ENCODE measurements at places on chromosomes 5 and 9.

DNA sequence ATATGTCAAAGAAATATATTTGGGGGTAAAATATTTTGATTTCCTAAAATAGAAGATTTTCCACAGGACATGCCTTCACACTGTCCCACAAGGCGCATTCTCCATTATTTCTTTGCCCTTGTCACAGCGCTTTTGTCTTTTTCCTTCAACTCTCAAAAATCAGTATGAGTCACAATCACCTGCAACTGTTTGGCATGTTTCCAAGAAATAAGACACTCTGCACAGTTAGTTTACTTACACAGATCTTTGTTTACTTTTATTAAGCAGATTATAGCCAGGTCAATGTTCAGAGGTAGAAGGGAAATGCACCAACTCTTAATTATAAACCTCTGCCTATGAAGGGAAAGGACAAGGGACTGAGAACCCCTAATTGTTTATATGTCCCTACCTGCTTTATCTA, 9.5 kb downstream of the CEMIP2 start:
- DNase-seq, result peak; percentile 64

GRCh38 chr5:7980881-7981280, 111.9 kb downstream of the MTRR start:
- no peak for DNase-seq

- no peak for DNase-seq
Observed at GRCh38 chr5:56517011-56517416, 283.9 kb upstream of the ANKRD55 start.

- DNase-seq, result no peak
Observed at GRCh38 chr5:172641359-172642050, 442 bp downstream of the NEURL1B start.

- DNase-seq, result no peak
Observed at GRCh38 chr9:133207540-133208170, 1.4 kb downstream of the OBP2B start.

GRCh38 chr5:151254556-151254955, 1.6 kb downstream of the GM2A start:
- DNase-seq, result no peak

GRCh38 chr9:2634153-2634552, 12.6 kb downstream of the VLDLR start:
- DNase-seq, result no peak

DNA sequence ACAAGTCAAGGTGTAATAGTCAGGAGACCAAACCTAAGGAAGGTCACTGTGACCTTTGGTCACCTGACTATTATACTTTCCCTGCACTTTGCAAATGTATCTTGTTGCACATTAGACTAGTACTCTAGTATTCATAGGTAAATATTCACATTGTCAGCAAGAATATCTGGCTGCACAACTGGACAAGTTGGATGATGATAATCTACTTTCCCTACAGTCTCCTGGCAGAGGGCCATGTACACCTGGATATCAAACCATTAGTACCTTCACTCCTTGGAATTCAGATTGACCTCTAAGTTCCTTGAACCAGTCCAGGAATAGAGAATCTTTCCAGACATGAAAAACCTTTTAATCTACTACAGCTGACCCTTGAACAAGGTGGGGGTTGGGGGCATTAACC, 344.8 kb downstream of the DEPDC1B start:
- DNase-seq, result no peak

GRCh38 chr5:109935833-109936490, 246.2 kb downstream of the MAN2A1 start:
- DNase-seq, result no peak

DNA sequence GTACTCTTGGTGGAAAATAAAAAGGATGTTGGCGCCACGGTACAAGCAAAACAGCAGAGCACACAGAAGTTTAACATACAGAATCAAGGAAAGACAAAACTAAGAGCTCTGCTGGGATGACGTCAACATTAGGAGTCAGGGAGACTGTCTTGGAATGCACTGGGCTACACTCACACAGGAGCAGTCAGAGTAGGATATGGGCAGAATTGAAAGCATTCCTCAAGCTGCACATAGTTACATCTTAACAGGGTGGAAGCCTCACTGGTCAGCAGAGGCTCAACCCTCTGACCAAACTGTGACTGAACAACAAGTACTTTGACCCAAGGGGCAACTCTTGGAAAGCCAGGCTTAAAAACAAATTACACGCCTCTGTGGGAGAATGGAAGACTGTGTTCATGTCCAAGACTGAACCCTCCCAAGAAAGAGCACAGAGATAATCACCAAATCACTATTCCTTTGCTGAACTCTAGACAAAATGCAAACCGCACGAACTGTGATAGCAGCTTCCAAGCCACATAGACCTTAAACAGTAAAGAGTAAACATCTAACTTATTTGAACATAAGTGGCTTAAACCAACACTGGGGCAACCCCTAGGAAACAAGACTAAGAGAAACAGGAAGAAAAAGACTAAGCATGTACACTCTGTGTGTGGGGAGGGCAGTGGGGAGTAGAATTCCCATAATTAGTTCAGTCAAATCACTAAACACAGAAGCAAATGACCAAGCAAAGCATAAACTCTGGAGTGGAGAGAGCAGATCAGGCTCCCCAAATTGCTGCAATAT, 772.7 kb downstream of the PRELID2 start:
- no peak for DNase-seq

DNA sequence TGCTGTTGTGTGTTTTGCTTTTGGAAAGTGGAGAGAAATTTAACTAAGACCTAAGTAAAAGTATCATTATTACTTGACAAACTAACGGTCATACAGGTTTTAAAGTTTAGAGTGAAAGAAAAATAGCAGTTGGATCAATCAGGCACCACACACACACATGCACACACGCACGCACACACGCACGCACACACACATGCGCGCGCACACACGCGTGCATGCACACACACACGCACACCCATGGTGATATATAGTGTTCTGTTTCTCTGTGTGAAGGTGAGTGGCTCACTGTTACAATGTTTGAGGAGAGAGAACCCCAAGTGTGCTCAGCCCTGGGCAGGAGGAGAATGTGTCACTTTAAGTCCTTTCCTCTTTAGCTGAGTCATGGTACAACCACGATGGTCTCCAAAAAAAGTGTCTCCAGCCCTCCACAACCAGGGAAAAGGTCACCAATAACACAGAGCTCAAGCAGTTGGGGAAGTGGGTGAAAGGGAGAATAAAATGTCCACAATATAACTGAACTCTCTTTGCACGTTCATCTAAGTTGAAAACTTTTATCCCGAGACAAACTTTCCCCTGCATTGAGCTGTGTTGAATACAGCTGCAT, 3.2 kb downstream of the ZNF366 start:
- DNase-seq, result no peak

GRCh38 chr9:137984005-137984404, 106.4 kb downstream of the CACNA1B start:
- no peak for DNase-seq

DNA sequence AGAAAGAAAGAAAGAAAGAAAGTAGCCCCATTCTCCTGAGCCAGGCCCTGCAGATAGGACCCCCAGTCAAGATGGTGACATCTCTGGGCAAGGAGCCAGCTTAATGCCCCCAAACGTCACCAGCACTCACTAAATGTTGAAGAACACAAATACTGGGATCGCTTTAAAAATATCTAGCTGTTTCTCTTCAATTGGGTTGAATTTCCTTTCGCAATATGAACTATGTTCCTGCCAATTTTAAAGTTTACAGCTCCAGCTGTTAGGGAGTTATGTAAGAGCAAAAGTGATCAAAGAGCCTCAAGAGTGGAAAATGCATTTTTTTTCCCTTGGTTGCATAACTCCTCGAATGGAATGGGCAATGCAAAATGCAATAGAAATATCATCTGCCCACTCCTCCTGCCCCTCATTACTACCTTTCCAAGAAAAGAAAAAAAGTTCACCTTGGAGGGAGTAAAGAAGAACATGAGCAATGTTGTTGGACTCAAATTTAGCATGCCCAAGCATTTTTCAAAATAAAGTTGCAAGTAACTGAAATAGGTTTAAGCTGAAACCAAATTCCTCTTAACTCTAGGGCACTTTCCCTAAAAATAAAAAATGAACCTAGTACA, 244.2 kb upstream of the PIK3R1 start:
- DNase-seq, result no peak

GRCh38 chr5:51664491-51665250, 281.4 kb downstream of the ISL1 start:
- DNase-seq, result no peak

DNA sequence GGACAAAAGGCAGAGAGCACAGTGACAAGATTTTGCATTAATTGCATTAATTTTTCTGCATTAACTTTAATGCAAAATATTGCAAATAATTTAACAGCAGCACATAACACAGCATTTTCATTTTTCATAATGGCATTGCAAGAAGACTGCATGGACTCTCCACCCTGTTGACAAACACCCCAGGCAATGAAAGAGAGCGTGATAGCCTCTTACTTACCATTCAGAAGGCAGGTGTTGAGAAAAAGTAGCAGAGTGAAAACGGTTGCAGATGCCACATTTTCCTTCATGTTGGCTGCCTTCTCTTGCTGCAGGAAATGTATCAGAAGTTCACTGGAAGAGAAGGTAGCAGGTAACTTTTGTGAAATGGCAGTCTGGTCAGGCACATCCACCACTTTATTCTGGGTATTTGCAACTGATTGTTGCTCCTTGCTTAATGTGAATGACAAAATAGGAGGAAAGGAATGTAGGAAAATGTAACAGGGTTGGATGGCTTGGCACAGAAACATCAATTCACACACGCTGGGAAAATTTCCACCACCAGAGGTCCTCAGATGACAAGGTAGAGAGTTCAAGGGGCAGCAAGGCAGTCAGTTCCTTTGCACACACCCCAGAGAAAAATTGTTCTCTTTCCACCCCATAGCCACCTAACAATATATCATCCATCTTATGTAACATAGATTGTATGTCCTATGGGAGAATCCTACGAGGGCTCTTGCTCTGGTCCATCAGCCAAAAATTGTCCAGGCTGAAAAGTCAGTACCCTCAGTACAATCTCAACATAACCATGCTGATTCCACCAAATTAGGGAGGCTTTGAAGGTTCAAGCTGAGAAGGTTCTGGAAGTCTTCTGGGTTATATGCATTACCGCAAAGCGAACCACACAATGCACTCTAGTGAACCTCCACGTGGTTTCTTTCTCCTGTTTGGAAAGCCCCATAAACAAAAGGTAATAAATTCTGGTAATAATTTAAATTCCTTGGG, 41.9 kb upstream of the AGXT2 start:
- peak; percentile 55 for DNase-seq

DNA sequence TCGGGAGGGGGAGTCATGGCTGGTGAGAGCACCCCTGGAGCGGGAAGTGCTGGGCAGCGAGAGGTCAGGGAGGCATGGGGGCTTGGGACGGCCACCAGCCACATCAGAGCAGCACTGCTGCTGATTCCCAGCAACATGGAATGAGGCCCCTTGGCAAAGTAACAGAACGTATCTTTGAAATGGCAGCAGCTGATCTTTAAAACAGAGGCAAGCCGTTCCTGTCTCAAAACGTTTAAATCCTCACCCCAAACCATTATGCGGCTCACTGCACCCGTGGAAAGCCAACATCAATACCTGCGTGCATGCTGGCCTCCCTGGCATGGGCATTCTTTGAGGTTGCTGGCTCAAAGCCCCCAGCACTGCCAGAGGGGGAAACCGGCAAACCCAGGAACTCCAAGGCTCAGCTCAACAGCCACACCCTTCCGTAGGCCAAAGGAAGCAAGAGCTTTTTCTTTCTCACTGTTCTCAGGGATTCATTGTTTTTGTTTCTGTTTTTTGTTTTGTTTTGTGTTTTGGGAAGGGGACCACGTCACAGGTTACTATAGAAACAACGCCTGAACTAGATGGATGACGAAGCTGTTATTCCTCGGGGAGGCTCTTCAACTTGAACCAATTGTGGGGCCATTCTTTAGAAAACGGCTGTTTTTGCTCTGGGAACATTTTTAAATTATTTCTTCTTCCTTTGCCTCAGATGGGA, 28.1 kb upstream of the OBP2B start:
- DNase-seq, result no peak

GRCh38 chr9:113614843-113615648, 151.5 kb downstream of the RGS3 start:
- DNase-seq, result no peak

DNA sequence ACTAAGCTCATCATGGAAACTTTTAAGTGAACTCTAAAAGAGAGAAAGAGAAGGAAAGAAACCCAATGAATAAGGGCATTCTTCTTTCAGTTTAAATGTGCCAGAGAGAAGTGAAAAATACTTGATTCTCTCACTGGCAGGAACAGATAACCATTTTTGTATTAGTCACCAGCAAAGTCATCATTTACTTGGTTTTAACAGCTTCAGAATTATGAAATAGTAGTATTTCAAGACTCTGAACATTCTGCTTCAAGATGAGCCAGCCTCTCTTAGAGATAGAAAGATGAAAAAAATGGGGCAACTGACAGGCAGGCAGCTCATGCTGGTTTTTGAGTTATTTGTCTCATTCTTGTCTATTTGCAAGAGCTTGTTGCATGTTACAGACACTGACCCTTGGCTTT, 103.5 kb downstream of the GCNT1 start:
- no peak for DNase-seq

GRCh38 chr5:81779125-81779915, 28.4 kb upstream of the SSBP2 start:
- DNase-seq, result no peak

- no peak for DNase-seq
Observed at GRCh38 chr9:12854221-12854620, 79.4 kb downstream of the LURAP1L start.

- DNase-seq, result no peak
Observed at GRCh38 chr5:606526-607399, 5.4 kb upstream of the CEP72 start.

GRCh38 chr9:93477397-93477796, 24.0 kb upstream of the FAM120AOS start:
- no peak for DNase-seq

GRCh38 chr5:180523629-180524466, 29.7 kb downstream of the CNOT6 start:
- no peak for DNase-seq

DNA sequence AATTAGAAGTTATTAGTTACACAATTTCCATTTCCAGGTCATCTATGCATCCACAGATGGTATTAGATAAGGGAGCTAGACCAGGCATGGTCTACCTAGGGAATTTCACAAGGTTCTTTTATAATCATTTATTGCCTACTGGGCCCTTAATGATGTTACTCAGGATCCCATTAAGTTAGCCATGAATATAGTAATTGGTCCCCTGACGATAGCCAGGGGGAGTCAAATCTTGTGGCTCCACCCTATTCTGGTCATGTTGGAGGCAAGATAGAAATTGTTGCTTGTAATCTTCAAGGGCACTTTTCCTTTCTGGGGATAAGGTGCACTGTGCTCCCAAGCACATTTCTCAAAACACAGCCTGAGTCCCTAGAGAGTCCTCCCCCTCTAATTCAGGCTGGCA, 14.1 kb upstream of the ELL2 start:
- DNase-seq, result no peak

- DNase-seq, result no peak
Observed at GRCh38 chr5:132776131-132776937, 705 bp downstream of the SEPTIN8 start.

DNA sequence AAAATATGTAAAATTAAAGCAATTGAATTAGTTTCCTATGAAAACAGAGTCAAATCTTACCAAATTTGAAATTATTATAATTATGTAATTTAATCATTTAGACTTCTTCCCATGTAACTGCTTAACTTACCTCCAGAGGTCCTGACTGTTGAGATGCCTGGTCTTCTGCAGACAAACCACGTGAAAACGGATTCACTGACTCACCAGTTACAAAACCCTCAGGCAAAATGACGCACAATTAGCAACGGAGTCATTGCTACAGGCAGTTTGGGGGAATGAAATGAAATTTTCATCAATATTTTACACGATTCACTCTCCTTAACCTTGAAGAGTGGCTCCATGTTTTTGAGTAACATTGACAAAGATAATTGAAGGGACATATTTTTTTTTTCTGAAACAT, 460.8 kb downstream of the MTRR start:
- DNase-seq, result no peak
